ENCODE measurements at places on chromosomes 1 and 21.

- no peak for DNase-seq
Measured at GRCh38 chr1:17573518-17574041, 34.1 kb downstream of the ARHGEF10L start.

DNA sequence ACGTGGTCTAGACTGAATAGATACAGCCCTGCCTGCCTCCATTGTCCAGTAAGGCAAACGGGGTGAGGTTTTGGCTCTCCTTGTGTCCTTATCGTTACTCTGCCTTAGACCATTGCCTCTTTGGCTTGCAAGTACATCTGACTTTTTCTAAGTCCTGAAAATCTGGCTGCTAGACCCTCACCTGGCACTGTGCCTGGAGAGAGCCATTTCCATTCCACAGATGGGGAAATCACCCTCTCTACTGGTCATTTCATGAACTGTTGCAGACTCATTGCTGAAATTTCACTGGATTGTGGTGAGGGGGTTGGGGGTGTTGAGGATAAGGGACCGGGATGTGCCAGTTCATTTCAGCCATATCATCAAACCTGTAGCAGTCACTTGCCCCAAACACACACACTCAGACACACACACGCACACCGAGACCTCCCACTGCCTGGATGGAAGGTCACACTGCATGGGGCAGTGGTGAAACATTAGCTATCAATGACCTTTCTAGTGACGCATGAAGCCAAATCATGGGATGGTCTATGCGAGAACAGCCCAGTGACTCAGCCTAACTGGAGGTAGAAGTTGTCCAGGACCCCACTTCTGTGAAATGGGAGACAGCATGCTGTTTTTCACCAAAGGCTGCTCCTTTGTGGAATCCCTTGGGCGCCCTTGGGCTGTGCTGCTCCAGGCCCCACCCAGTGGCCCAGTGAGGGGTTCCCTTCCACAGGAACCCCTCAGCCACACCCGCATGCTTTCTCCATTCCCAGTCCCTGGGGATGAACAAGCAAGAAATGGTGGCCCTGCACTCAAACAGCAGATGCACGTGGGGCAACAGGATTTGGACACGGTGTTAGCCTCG is 34.9 kb upstream of the VASH2 start:
- no peak for DNase-seq

- no peak for DNase-seq
Measured at GRCh38 chr1:192920412-192920811, 111.6 kb downstream of the RGS2 start.

DNA sequence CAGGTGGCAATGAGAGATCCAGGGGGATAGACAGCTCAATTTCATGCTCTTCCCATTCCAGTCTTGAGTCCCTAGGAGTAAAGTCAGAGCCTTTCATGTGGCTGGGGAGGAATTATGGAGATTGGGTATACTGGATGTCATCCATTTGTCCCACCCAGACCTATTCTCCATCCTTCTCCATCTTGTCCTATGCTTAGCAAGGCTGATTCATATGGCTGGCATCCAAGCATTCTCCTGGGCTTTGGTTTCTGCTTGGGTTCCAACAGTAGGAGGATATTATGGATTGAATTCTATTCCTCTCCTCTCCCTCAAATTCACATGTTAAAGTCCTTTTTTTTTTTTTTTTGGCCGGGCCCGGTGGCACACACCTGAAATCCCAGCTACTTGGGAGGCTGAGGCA is 3.8 kb upstream of the CDC20 start:
- no peak for DNase-seq

DNA sequence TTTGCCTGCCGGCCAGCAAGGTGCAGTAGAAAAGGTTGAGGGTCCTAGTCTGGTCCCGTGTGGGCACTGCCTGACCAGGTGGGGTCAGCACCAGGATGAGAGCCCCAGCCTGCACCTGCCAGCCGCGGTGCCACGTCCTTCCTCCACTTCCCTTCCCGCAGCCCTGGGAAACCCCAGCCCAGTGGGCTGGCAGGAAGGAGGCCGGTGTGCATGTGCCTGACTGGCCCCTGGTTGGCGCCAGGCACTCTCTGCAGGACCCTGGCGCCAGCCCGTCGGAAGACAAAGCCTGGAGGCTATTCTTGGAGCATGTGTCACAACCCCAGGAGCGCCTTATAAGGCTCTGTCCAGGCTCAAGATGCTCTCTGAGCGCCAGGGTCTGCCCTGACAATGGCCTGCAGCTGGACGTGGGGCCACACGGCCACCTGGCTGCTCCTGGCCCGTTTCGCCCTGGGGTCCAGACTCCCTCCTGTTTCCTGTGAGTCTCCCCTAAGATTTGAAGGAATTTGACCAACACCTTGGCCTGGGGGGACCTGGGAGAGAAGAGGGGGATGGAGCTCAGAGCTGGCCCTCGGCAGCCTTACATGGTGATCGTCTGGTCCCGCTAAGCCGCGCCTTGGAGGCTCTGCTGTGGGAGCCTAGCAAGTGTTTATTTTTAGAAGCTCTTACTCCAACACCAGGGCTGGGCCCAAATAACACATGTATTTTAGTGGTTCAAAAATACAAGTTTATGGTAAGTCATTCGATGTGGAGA is 31.9 kb upstream of the POFUT2 start:
- DNase-seq: no peak

DNA sequence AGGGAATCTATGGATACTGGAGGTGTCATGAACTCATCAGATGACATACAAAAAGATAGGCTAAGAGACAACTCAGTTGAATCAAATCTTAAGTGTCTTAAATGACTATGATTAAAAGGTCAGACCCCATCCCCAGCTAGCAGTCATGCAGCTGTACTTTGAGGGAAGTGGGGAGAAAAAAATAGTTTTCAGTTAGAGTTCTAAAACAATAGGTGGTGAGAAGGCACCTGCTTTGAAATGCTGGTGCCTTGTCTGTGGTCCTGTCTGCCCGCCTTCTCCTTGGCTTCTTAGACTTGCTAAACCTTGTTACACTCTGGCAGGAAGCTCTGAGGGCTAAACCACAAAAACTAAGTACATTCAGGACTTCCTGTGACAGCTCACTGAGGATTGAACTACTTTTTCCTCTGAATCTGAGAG is 15.3 kb downstream of the CD2 start:
- no peak for DNase-seq

GRCh38 chr1:116764906-116765862 is 11.0 kb downstream of the CD2 start:
- no peak for DNase-seq

DNA sequence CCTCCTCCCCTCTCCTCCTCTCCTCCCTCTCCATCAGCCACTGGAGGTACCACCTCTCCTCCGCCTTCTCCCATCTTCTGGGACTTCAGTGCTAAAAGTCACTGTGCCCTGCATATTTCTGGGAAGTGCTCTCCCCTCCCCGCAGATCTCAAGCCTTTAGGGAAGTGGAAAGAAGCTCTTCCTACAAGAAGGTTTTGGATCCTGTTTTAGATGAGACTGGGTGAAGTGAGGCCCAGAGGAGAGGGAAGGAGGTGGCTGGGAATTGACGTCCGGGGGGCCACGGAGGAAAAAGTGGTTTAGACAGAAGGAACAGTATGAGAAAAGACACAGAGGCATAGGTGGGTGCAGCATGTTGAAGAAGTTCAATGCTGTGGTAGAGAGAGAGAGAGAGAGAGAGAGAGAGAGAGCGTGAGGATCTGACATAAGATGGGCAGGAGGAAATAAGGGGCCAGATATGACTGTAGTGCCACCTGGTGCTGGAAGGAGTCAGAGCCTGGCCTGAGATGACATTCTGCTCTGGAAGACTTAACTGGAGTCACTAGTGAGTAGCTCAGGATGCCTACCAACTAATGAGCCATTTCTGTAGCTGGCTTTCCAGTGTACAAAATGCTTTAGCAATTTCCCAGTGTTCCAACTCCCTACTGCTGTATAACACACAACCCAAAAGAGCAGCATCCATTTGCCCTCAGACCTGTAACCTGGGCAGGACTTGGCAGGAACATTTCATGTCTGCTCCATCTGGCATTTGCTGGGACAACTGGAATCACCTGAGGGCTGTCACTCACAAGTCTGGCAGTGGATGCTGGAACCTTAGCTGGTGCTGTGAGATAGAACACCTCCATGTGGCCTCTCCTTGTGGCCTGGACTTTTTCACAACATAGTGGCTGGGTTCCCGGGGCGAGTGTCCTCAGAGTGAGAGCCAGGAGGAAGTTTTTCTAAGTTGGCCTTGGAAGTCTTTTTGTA is 16.6 kb upstream of the ZSCAN20 start:
- no peak for DNase-seq

GRCh38 chr1:225156254-225156653 is 226.8 kb downstream of the DNAH14 start:
- no peak for DNase-seq

GRCh38 chr1:175405766-175406165 is 213.2 kb upstream of the KIAA0040 start:
- no peak for DNase-seq

- no peak for DNase-seq
Measured at GRCh38 chr1:224641030-224641429, 24.9 kb downstream of the CNIH3 start.

GRCh38 chr1:38917337-38917736 is 24.3 kb downstream of the RHBDL2 start:
- DNase-seq: no peak

DNA sequence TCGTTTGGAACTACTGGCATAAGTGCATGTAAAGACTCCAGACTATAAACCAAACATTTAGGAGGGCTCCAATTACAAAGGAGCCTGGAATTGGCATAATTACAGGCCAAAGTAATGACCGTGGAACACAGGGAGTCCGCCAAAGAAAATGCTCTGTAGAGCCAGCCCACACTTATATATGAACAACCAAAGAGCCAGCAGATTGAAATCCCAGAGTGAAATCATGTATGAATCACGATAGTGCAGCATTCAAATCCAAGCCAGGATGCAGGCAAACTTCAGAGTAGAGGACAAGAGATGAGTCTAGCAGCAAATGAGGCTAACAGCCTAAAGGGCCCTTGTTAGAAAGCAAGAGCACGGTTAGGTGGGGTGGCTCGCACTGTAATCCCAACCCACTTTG is 13.1 kb downstream of the VPS26C start:
- DNase-seq: no peak

DNA sequence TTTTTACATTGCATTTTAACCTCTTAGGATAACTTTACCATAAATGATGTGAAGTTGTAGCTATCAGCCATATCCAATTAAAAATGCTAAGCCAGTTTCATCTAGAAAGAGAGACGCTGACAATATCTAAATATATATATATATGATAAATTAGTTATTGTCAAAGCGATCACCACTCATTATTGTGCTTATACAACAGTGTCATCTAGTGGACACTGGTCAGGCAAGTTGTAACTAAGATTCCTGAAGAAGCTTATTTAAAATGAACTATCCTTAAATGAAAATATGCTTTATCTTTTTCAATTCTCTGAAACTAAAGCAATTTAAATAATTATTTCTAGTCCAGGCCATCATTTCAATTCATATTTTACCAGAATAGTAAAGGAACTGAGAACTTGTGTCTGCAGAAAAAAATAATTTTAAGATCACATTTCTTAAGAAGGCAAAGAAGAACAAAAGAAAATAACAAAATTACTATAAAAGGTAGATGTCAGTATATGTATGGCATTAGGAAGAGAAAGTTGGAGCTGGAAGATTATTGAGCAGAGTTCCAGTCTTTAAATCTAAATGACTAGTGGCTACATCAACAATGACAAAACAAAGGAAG is 193.3 kb upstream of the SNX7 start:
- DNase-seq: no peak

- DNase-seq: no peak
Measured at GRCh38 chr1:94183197-94183815, 54.1 kb downstream of the ARHGAP29 start.

- DNase-seq: no peak
Measured at GRCh38 chr1:28246427-28246832, 10.5 kb downstream of the ATP5IF1 start.

DNA sequence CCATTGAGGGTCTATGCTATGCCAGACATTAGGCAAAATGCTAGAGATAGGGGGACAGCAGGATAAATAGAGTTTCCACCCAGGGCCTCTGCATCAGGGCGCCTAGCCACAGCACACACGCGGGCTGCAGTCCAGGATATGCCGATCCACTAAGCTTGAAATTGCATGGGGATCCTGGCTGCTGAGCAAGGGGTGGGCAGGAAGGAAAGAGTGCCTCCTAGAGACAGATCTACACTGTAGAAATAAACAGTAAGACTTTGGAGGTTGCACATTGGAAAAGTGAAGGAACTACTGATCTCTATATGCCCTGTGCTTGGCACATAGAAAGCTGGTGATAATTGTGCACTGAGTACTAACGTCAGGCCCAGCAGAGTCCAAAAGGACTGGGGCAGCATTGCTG is 411.1 kb downstream of the PRDM2 start:
- DNase-seq: no peak

DNA sequence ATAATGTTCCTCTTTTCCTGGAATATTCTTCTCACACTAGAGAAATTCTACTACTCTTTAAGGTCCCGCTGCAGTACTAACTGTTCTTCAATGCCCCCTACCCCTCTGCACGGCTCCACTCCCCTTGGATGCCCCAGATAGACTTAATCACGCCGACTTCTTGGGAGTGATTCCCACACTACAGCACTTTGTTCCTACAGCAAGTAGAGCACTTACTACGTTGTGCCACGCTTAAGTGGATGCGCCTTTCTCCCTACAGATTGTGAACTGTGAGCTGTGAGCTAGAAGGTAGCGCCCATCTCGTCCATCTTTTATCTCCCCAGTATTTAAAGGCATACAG is 2.2 kb downstream of the ZNF436 start:
- no peak for DNase-seq

GRCh38 chr1:24108334-24109165 is 3.4 kb downstream of the MYOM3 start:
- no peak for DNase-seq

GRCh38 chr1:47783638-47784496 is 213.3 kb downstream of the TRABD2B start:
- DNase-seq: no peak

DNA sequence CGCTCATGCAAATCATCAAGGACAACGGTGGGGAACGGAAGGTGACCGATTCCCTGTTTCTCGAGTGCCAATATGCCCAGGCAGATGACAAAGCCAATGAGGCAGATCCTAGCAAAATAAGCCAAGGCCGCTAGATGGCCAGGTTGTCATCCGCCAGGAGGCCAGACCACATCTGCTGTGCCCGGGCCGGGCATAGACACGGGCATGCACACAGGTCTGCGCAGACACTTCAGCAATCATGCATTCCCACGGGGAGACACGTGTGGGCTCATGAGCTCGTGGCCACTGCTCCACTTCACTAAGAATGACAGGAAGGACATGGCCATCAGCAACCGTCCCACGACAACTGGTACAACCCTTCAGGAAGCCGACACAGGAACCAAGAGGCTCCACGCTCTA is 23.4 kb downstream of the WDR4 start:
- DNase-seq: no peak

- no peak for DNase-seq
Measured at GRCh38 chr1:160474392-160475242, 48.4 kb downstream of the SLAMF6 start.

DNA sequence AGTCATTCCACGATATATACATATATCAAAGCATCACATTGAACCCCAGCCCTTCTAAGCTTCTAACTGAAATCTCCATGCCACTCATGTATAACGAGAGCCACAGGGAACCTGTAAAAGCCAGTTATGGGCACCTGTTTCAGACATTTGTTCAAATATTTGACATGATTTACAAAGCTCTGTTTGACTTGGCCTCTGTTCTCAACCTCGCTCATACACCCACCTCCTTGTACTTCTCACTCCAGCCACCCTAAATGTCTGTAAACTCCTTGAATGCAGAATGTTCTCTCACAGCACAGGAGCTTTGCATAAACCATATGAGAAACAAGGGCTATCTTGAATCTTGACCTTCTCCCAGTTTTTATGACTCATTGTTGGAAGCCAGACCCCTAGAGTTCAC is 36.9 kb upstream of the CD2 start:
- DNase-seq: no peak

GRCh38 chr1:224689374-224689773 is 73.3 kb downstream of the CNIH3 start:
- no peak for DNase-seq
